ENCODE measurements at places on chromosomes 13 and 19.

DNA sequence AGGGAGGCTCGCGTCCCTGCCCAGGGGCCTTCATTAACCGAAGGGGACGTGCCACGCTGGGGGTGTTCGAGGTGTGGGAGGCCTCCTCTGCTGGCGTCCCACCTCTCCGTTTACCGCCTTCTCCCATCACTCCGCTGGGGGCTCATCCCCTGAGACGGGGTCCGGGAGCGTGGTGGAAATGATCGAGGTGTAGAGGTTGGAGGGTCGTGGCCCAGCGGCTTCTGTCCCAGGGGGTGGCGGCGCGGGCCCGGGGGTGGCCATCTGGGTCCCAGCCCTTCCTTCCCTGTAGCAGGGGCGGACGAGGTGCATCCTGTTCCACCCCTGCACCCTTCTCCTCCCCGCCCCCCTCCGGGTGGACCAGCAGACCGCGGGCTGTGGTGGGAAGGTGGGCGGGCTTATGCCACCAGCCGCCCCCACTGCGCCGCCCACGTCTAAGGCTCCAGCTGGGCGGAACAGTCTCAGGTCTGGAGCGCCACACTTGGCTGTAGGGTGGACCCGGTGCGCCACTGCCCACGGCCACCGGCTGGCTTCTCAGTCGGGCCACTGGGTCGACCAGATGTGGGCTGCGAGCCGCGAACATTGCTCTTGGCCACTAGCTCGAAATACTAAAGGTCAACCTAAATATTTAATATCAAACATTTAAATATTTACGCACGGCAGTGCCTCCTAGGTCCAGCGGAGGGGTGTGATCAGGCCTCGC, 69.5 kb downstream of the ZNF723 start:
- no peak for DNase-seq

DNA sequence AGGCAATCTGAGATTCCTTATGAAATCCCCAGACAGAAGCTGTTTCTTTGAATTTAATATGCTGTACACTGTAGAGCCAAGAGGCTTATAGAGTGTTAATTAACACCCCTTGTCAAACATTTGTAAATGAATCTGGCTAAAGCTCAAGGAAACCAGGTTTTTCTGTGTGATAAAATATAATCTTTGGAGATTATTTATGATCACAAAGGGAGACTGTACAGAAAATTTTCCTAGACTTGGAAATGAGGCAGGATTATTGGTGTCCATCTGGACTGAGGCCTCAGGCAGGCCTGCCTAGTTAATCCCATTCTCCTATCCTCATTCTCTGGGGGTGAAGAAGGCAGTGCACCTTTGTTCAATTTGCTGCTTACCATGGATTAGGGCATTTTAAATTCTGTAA, 17.8 kb downstream of the KL start:
- DNase-seq = no peak

DNA sequence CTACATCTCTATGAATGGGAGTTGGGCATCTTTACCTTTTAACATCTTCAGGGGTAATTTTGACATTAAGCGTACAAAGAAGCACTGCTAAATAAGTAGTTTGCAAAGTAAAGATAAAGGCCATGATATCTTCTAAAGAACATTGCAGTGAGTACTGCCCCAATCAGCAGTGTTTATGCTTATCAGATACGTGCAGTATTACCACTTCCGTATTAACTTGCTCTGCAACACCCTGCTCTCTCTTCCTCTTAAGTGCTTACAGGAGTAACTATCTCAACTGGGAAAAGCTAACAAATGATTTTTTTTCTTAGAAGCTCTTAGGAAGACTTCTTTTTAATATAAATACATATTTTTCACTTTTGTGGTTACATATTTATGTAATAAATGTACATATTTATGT, 793.7 kb upstream of the SLC10A2 start:
- no peak for DNase-seq

DNA sequence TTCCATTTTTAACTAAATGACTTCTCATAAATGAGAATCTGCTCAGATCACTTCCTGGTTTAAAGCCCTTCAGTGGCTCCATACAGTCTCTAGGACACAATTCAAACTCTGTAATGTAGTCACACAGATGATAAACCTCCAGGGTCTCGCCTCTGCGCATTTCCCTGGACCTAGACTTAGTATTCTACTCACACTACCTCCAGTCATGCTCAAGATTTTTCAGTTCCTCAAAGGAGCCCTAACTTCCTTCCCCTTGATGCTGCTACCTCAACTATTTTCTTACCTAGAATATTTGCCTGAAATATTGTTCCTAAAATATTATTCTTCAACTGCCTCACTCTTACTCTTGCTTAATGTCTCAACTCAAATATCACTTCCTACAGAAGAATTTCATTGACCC, 86.7 kb upstream of the TPP2 start:
- DNase-seq = no peak

- no peak for DNase-seq
These were observed 80.3 kb upstream of the FLT1 start for GRCh38 chr13:28575200-28575599.

DNA sequence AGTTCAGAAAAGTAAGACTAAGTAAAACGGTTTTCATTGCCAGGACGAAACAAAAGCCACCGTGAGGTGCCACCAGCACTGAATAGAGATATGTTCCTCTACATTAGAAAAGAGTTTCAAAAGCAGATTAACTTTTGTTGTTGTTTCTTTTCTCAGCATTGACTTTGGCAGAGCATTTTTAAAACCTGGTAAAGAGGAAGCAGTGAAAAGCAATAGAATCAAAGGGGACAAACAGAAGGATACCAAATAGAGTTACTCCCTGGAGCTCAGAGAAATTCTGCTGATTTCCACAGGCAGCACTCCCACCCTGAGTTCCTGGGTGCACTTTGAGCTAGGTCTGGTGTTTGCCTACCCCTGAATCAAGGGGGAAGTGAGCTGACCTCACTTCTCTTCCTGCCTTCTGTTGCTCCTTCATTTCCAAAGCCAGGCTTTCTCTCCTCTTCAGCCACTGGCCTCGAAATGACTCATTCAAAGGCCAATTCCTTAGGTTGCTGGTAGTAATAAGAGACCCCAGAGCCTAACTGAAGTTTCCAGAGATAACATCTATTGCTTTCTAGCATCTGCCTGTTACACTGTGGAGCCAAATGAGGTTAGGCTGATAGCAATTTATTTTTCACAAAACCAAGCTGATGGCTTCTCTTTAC, 11.3 kb upstream of the ERICH6B start:
- no peak for DNase-seq

- no peak for DNase-seq
These were observed 484.8 kb downstream of the MYO16 start for GRCh38 chr13:109114162-109114561.

- DNase-seq = no peak
These were observed 27.6 kb downstream of the HPN start for GRCh38 chr19:35068941-35069634.

DNA sequence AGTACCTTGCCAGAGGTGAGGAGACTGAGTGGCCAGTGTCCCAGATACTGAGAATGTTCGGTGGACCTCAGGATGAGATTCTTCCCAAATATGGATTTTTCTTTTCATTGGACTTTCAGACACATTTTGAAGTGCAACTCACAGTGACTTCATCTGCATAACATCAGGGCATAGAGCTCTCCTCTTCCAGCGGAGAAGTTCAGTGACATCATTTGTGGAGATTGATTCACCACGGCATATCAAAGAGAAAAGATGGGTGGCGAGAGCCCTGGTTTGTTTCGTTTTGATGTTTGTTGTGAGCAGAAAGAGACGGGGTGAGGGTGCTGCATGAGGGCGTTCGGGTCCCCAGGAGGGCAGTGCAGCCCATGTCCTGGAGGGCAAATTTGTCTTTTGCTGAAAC, 120.1 kb upstream of the GPR12 start:
- no peak for DNase-seq

DNA sequence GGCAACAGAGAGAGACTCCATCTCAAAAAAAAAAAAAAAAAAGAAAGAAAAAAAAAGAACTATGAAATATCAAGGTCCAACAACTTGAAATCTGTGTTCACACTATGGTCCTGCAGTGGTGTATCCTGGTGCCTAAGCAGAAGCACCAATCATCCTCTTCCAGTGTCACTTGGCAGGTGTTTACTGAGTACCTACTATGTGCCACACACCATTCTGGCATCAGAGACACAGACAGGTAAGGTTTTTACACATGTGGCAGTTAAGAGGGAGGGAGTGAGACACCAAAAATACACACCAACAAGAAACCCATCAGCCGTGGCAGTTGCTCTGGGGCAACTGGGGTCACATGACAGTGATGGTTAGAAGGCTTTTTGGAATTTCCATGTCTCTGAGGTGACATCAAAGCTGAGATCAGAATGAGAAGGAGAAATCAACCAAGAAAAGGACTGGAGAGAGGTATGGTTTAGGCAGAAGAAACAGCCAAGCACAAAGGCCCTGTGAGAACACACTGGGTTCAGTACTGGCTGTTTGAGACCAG, 17.6 kb downstream of the PBX4 start:
- DNase-seq = peak; percentile 48

DNA sequence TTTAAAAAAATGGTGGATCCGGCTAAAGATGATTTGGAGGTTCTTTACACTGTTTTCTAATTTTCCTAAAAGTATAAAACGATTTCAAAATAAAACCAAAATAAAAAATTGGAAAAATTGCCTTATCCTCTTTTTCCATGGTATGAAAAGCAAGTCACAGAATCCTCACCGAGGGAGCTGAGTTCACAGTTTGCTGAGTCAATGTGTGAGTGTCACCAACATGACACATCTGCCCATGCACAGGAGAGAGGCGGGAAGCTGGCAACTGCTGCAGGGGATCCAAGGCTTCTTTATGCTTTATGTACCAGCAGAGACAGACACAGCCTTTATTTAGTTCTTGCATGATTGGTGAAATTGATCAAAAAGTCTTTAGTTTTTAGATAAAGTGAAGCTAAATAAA, 157.8 kb downstream of the TNFSF13B start:
- DNase-seq = no peak

DNA sequence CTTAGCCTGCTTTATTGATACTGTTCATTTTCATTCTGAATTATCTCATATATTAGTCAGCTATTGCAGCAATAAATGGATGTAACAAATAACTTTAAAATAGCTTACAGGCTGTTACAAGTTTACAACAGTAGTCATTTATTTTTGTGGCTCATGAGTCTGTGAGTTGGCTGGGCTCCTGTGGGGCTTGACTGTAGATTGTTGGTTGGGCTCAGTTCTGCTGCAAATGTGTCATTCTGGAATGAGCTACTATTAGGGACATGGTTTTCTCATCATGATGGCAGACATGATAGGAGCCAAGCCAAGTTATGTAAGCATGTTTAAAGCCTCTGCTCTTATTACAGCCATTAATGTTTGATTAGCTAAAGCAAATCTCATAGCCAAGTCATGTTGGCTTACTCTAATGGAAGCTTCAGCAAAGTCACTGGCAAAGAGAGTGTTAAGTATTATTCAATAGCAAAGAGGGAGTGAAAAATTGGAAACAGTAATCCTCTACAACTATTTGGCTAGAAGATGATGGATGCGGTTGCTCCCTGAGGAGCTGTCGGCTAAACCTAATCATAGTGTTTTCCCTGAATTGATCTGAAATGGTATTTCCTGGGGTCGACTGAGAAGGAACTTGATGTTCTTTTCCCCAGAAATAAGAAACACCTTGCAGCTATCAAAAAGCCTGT, 391.3 kb downstream of the TDRD3 start:
- no peak for DNase-seq

DNA sequence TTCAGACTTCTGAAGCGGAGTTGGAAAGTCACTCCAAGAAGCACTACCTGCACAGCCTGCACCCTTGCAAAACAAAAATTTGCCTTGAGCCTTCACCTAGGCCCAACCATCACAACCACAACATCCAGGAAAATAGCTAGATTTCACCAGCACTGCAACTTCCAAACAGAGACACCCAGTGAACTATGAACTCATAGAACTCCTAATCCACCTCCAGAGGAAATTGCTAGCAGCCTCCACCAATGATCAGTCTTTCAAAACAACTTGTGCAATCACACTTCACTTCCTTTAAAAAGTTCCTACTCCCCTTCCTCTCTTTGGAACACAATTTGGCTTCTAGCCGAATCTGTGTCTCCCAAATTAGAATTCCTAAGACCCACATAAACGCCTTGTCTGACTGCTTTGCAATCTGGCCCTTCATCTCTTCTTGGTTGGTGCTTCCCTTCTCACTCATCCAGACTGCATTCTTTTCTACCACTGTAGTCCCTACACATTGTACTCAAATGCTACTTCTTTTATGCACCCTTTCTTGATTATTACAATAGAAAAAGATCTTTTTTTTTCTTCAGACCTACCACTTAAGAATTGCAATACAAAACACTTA, 489.2 kb upstream of the ARGLU1 start:
- DNase-seq = no peak

DNA sequence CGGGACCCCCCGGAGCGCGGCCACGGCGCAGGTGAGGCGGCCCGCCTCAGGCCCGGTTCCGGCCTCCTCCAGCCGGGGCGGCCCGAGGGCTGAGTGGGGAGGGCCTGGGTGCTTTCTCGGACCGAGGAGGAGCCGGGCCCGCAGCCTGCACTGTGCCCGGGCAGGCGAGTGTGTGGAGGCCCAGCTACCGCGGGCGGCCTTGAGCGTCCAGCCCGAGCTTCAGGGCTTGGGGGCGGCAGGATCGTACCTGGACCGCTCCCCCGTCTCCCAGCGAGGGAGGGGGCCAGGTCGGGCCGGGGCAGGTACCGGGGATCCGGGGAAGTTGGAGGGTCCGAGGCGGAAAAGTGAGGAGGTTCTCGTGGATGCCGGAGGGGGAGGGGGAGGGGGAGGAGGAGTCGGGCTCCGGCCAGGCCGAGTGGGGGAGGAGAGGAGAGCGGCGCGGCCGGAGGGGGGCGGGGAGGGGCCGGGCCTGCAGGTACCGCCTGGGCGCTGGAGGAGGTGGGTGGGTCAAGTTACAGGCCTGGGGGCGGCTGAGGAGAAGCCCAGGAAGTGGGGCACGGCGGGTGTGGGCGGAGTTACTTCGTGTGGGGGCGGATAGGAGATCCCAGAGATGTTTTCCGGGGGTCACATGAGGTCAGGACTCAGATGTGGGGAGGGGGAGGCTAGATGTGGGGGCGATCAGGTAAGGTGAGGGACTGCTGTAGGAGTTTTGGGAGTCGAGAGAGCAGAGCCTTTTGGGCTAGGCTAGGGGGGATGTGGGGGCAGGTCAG, 545 bp downstream of the NACC1 start:
- DNase-seq = peak; percentile 45

DNA sequence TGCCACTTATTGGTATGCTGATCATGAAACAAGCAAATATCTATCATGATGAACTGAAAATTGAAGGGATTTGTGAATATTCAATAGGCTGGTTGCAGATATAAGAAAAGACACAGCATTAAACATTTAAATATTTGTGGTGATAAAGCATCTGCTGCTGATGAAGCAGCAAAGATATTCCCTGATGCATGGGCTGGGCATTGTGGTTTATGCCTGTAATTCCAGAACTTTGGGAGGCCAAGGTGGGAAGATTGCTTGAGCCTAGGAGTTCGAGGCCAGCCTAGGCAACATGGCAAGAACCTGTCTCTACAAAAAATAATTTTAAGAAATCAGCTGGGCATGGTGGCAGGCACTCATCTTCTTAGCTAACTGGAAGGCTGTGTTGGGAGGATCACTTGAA, 54.5 kb downstream of the GPR180 start:
- DNase-seq = no peak
